Skin of body (tissue), 3 donors: ENCODE measurements at places on chromosomes 11 and 22.

DNA sequence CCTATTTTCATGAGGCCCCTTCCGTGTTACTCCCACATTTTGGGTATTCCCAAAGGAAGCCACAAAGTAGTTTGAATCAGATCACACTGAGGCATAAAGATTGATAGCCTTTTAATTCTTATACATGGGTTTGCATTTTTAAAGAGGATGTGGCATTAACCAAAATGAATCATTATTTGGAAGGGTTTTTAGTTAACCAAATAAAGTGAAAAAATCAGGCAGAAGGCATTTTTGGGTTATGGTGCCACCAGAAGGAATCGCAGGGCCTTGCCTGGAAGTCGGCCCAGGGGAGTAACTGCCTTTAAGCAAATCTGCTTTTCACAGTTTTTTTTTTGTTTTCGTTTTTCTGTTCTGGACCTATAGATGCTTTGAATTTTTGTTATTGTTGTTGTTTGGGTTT lies 55.4 kb downstream of the HSD17B12 start:
- DNase-seq, result no peak

DNA sequence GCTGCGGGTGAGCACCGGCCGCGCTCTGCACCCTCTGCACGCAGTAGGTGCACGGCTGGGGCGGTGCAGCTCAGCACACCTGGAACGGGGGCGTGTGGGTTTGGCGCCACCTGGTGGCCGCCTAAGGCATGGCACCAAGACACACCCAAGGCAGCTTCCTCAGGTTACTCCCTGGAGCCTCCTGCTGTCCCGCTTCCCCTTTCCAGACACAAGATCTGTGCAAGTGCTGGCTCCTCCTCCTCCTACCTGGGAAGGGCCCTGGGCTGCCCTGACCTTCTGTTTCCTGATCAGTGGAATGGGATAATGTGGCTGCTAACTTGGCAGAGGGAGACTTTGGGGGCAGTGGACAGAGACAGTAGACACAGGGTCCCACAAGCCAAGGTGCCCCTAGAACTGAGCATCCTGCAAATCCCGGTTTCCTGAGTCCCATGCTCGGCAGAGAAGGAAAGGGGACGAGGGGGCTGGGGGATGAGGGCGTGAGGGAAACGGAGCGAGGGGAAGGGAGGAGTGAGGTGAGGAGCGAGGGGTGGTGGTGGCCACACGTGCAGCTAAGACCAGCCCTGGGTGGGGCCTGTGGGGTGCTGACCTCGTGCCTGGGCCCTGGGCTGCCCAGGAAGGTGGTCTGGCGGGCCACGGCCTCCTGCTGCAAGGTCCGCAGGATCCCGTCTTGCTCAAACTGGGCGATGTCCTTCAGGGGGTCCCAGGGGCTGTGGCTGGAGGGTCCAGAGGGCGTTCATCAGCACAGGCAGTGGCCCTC lies 34.8 kb upstream of the CARS1 start:
- no peak for DNase-seq

- no peak for DNase-seq
These were observed 13.2 kb upstream of the TSKU start for GRCh38 chr11:76769645-76770586.

DNA sequence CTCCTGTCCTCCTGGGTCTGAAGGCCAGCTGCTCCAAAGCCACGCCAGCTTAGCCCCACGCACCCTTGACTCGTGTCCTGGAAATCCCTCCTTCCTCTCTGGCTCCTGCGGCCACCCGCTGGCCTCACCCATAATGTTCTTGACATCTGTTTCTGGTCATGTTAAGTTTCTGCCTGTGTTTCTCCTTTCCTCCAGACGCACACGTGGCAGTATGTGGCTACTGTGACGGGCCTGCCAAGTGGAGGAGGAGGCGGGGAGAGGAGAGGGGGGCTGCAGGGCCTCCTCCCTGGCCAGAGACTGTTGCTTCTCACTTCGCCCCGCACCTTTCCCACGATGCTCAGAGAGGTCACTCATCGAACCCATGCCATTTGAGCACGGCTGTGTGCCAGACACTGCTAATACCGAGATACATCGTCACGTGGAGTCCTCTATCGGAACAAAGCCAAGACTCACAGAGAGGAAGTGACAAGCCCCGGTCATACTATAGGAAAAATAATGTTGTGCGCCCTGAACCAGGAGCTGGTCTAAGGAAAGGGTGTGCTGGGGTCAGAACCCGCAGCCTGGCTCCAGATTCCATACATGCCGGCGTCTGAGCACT lies 11.5 kb downstream of the C1QTNF6 start:
- peak; percentile 93 for DNase-seq

- DNase-seq, result peak; percentile 72
These were observed 1.5 kb upstream of the WNT11 start for GRCh38 chr11:76207642-76208401.

DNA sequence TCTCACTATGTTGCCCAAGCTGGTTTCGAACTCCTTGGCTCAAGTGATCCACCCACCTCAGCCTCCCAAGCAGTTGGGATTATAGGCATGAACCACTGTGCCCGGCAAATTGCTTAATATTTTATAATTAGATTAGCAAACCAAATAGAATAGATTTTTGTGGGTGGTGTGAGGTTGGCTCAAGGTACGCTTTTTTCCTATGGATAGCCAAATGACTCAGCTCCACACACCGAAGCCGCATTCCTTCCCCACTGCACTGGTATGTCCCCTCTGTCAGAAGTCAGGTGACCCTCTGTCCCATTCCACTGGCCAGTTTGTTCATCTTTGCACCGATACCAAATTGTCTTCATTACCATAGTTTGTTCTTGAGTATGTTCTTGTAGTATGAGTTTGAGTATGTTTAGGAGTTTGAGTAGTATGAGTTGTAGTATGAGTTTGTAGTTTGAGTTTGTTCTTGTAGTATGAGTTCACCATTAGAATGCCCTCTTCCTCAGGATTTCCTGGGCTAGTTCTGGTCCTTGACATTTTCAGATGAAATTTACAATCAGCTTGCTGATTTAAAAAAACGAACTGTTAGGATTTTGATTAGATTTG lies 19.4 kb downstream of the SUSD2 start:
- no peak for DNase-seq
